Breast epithelium (tissue), 4 donors: ENCODE measurements at places on chromosomes 16 and 17.

DNA sequence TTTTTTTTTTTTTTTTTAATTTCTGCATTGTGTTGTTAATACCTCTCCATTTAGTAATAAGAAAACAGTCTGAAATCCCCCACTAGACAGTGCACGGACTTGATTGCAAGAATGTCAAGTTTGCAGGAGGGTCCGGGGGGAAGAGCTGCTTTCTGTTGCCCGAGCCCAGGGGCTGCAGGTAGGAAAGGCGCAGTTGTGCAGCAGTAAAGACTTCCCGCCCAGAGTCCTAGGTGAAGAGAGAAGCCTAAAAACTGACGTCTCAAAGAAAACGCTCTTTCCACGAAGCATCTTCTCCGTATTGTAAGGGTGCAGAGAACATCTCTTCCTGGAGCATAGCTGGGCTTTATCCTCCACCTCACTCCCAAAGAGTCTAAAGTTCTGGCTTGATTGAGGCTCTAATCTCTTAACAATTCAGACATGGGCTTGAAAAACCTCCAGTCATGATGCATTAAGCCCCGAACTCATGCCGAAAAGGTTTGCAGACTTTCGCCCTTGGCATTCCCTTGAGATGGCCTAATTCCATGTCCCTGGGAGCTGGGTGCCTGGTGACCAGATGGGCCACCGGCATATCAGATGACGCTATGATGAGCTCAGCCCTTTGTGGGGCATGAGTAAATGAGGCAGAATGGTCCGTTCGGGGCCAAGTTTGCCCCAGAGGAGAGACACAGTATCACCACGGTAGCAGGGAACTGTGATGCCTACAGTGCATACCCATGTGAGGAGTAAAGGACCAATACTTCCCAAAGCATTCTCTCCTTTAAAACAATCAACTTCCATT is 436.2 kb upstream of the ZFHX3 start:
- DNase-seq = no peak

DNA sequence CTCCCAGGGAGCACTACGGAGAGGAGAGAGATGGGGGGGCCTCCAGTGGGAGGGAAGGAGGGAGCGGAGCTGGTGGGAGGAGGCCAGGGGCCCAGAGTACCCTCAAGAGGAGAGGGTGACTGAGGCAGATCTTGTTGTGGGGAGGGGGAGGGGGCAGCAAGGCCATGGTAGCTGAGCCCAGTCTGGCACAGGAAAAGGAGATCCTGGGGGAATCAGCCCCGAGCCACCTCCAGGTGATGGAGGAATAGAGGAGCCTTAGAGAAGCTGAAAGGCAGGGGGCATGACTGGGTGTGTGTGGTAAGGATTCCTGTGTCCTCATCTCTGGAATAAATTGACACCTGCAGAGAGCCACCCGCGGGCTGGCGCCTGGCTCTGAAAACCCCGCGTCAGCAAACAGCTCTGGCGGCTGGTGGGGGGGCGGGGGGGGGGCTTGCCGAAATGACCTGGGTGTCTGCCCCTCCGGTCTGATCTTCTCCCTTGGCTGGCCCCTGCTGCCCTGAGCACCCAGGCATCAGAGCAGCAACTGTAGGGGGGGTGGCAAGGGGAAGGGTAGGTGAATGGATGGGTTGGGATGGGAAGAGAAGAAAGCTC is 1.3 kb upstream of the NLGN2 start:
- no peak for DNase-seq

- no peak for DNase-seq
Measured at GRCh38 chr17:39634384-39634871, 2.5 kb upstream of the STARD3 start.

DNA sequence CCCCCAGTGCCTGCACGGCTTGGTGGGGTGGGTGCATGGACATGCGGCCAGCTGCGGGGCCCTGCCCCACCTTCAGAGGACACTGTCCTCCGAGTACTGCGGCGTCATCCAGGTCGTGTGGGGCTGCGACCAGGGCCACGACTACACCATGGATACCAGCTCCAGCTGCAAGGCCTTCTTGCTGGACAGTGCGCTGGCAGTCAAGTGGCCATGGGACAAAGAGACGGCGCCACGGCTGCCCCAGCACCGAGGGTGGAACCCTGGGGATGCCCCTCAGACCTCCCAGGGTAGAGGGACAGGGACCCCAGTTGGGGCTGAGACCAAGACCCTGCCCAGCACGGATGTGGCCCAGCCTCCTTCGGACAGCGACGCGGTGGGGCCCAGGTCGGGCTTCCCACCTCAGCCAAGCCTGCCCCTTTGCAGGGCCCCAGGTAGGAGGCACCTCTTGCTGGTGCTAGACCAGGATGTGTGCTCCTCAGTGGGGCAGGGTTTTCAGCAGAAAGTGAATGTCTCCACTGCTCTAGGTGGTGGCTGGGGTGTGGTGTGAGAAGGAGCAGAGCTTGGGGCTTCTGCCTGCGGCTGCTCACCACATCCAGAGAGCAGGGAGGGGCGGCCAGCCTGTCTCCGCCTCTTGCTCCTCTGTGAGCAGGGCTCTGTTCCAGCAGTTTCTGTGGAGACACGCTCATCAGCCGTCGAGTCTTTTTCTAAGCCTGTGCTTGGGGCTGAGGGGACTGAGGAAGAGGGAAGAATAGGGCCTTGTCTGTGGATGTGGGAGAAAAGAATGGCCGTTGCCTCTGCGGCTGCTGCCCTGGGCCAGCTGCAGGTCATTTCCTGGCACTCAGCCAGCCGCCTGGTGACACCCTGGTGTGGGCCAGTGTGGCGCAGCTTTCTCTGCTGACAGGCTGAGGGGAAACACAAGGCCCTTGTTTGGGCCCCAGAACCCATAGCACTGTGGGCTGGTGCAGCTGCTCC is 2.2 kb downstream of the ZNF276 start:
- DNase-seq = no peak

GRCh38 chr16:17194190-17194780 is 276.5 kb downstream of the XYLT1 start:
- no peak for DNase-seq

GRCh38 chr17:14295676-14296075 is 5.2 kb upstream of the HS3ST3B1 start:
- no peak for DNase-seq

GRCh38 chr17:77441130-77441920 is 300.6 kb downstream of the SEC14L1 start:
- DNase-seq = no peak

DNA sequence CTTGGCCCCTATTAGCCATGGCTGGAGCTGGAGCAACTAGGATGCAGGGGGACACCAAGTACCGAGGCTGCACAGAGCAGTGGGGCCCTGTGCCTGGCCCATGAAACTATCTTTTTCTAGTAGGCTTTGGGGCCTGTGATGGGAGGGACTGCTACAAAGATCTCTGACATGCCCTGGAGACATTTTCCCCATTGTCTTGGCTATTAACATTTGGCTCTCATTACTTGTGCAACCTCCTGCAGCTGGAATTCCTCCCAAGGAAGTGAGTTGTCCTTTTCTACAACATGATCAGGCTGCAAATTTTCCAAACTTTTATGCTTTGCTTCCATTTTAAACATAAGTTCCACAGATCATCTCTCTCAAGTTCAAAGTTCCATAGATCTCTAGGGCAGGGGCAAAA is 174.7 kb upstream of the ANKFN1 start:
- DNase-seq = no peak

DNA sequence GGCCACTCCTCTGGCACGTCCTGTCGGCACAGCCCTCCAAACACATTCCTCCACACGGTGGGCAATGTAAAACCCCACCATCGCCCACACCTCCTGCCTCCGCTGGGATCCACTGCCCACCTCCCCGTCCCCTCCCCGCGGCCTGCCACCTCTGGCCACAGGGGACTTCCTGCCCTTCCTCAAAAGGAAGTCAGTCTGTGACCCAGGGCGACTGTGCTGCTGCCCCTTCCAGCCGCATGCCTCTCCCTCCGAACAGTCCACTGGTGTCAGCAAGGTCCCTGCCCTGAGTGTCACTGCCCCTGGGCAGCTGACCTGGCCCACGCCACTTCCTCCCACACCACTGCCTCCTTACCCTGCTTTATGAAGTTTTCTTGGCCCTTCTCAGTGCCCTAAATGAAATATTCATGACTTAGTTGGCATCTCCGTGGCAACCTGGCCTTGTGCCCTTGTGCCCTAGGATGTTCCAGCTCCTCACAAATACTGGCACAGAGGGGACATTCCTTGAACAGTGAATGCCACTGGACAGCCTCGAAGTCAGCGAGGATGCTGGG is 2.0 kb downstream of the PLD6 start:
- peak; percentile 72 for DNase-seq
